ENCODE measurements at places on chromosomes 11 and 22.

- DNase-seq: no peak
Measured at GRCh38 chr11:111438168-111438567, 59.1 kb upstream of the POU2AF1 start.

- no peak for DNase-seq
Measured at GRCh38 chr11:57324154-57324885, 432 bp downstream of the TNKS1BP1 start.

DNA sequence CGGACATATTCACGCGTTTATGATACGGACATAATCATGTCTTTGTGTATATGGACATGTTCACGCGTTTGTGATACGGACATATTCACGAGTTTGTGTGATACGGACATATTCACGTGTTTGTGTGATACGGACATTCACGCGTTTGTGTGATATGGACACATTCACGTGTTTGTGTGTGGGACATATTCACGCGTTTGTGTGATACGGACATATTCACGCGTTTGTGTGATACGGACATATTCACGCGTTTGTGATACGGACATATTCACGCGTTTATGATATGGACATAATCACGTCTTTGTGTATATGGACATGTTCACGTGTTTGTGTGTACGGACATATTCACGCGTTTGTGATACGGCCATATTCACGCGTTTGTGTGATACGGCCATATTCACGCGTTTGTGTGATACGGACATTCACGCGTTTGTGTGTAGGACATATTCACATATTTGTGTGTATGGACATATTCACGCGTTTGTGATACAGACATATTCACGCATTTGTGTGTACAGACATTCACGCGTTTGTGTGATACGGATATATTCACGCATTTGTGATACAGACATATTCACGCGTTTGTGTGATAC lies 24.9 kb downstream of the PTDSS2 start:
- no peak for DNase-seq

GRCh38 chr11:61883327-61883726 lies 8.0 kb downstream of the FADS3 start:
- no peak for DNase-seq
